ENCODE measurements at places on chromosomes 5 and 9. TPM values are rescaled to one million over a fixed set of nuclear protein-coding genes. Genes with fewer than 3 reads are reported as not detected.

DNA sequence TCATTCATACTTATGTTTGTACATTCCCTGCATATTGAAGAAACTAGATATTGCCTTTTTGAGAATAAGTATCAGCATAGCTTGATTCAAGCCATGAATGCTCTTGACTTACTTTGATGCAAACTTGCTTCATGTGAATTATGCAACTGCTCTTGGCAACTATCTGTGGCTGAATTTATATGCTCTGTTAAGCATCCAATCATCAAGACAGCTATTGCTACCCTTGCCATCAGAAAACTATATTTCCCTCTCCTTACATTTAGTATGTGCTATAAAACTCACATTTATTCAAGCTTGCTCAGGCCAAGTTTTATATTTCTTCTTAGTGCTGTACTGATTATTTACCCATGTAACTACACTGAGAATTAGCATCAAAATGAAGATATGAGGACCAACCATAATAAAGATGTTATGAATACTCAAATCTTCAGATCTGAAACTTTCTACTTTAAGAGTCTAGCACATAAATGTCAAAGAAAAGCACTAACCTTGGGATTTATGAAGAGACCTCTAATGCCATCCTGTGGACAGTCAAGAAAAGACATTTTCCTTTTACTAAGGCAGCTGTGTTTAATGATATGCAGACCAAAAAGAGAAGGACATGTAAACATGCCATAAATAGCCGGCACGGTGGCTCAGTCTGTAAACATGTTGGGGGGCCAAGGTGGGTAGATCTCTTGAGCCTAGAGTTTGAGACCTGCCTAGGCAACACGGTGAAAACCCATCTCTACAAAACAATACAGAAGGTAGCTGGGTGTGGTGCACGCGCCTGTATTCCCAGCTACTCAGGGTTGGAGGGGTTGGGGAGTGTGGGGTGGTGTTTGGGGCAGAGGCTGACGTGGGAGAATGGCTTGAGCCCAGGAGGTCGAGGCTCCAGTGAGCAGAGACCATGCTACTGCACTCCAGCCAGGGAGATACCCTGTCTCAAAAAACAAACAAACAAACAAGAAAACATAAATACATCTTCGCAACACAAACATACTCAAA, 267.0 kb upstream of the TYRP1 start:
- no peak overlapping the region for H3K27ac ChIP-seq
- no peak for DNase-seq
- no peaks in the 10 kb centered on the region for H3K36me3 ChIP-seq
- no peak overlapping the region for H3K4me3 ChIP-seq

- H3K4me1 ChIP-seq: peaks cover 14% of the 10 kb centered on the region
- no peaks in the 10 kb centered on the region for H3K36me3 ChIP-seq
- H3K27ac ChIP-seq: no peak overlapping the region
- peaks cover 14% of the 10 kb centered on the region for H3K27me3 ChIP-seq
- peak; percentile 71 for DNase-seq
- no peak overlapping the region for H3K4me3 ChIP-seq
These were observed 494.6 kb downstream of the GADD45G start for GRCh38 chr9:90099262-90099963.

Gene UNC5A
- not detected for total RNA-seq

- H3K4me1 ChIP-seq: no peaks in the 10 kb centered on the region
- DNase-seq: no peak
- peaks cover 4% of the 10 kb centered on the region for H3K27me3 ChIP-seq
- H3K36me3 ChIP-seq: no peaks in the 10 kb centered on the region
These were observed 168.2 kb downstream of the ZDHHC21 start for GRCh38 chr9:14524873-14525515.

DNA sequence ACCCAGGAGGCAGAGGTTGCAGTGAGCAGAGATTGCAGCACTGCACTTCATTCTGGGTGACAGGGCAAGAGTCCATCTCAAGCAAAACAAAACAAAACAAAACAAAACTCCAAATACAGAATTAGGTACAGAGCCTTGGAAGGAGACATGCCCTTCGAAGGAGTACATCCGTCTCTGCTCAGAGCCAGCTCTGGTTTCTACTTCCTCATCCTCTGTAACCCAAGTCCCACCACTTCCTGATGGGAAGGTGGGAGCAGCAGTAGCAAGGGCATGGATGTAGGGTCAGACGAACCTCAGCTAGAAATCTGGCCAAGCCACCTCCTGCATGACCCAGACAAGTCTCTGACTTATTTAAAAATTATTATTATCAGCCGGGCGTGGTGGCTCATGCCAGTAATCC, 16.5 kb upstream of the STXBP1 start:
- no peaks in the 10 kb centered on the region for H3K4me1 ChIP-seq
- no peak overlapping the region for H3K27ac ChIP-seq
- H3K36me3 ChIP-seq: no peaks in the 10 kb centered on the region
- no peak for DNase-seq
- H3K27me3 ChIP-seq: no peaks in the 10 kb centered on the region

Data from activated CD4-positive, alpha-beta T cell treated with anti-CD3 and anti-CD28 coated beads, Interleukin-2, amount 10 ng/mL, durations not matched to agents 24 days and 14 days (primary cell).